ENCODE measurements at places on chromosomes 7 and 10. TPM values are rescaled to one million over a fixed set of nuclear protein-coding genes. Genes with fewer than 3 reads are reported as not detected.

- no peaks in the 10 kb centered on the region for H3K27me3 ChIP-seq
- no peaks in the 10 kb centered on the region for H3K36me3 ChIP-seq
- H3K27ac ChIP-seq = no peak overlapping the region
- H3K4me1 ChIP-seq = no peaks in the 10 kb centered on the region
Observed at GRCh38 chr7:66824041-66824440, 83.5 kb downstream of the RABGEF1 start.

- no peaks in the 10 kb centered on the region for H3K27me3 ChIP-seq
- H3K4me1 ChIP-seq = no peaks in the 10 kb centered on the region
- DNase-seq = no peak
- H3K27ac ChIP-seq = no peak overlapping the region
- H3K4me3 ChIP-seq = no peak overlapping the region
- H3K36me3 ChIP-seq = no peaks in the 10 kb centered on the region
Observed at GRCh38 chr7:69819333-69819705, 221.0 kb downstream of the AUTS2 start.

GRCh38 chr7:96225251-96225650 lies 96.6 kb downstream of the SLC25A13 start:
- no peak overlapping the region for H3K4me3 ChIP-seq
- no peaks in the 10 kb centered on the region for H3K4me1 ChIP-seq
- peaks cover 4% of the 10 kb centered on the region for H3K36me3 ChIP-seq
- H3K27me3 ChIP-seq = no peaks in the 10 kb centered on the region
- no peak for DNase-seq
- no peak overlapping the region for H3K27ac ChIP-seq

FOXI2 gene
- not detected for total RNA-seq

GRCh38 chr10:21030091-21030490 lies 133.0 kb upstream of the NEBL start:
- no peaks in the 10 kb centered on the region for H3K36me3 ChIP-seq
- no peak overlapping the region for H3K4me3 ChIP-seq
- no peak overlapping the region for H3K27ac ChIP-seq
- no peak for DNase-seq

GNGT1 gene
- total RNA-seq = not detected

PRRT4 gene
- total RNA-seq = not detected

FRG2B gene
- total RNA-seq = not detected

SLC39A12 gene
- total RNA-seq = 0.05 TPM

DNA sequence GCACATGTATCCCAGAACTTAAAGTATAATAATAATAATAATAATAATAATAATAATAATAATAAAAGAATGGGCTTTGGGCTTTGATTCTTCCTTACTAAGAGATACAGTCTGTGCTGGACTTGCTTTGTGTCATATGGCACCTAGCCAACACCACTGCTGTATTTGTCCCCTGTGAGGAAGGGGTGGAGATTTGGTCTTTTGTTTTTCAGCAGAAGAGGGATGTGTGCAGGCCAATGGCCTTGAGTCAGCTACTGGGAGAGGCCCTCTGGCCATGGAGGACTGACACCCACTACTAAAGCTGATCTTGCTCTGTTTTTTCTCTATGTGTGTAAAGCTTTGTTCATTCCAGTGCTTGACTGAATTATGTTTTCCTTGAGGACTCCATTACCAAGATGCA lies 573.0 kb upstream of the PCDH15 start:
- DNase-seq = no peak
- H3K4me1 ChIP-seq = no peaks in the 10 kb centered on the region
- no peak overlapping the region for H3K27ac ChIP-seq
- no peak overlapping the region for H3K4me3 ChIP-seq

DNA sequence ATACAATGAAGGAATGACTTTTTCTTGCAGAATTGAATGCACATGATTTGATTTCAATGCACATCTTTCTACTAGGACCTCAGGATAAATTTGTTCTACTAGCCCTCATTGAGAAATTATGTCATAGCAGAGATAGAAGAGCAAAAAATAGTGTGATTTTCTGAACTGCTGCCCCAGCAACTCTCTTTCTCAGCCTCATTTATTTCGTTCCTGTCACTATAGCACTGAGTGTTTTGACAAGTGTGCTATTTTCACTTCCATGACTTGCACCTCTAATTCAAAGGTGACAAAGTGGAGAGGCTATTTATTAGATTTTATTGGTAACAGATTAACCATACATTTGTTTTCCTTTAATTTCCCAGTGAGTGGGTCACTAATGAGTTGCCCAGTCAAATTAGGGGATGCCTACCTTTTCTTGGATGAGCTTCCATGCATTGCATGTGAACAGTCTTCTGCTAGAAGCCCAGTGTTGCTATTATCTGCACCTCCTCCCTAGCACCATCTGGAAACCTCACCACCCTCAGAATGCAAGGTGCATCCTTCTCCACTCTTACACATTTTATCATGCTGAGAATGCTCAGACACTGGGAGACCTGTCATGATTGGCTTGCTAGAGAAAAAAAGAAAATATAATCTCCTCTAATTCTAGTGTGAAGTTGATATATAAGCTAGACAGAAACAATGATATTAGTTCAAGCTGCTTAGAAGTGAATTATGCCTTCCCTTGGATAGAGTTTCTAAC lies 119.6 kb upstream of the CTTNBP2 start:
- H3K4me1 ChIP-seq = no peaks in the 10 kb centered on the region
- H3K36me3 ChIP-seq = no peaks in the 10 kb centered on the region
- no peak overlapping the region for H3K27ac ChIP-seq
- H3K4me3 ChIP-seq = no peak overlapping the region
- H3K27me3 ChIP-seq = no peaks in the 10 kb centered on the region
- DNase-seq = no peak

DNA sequence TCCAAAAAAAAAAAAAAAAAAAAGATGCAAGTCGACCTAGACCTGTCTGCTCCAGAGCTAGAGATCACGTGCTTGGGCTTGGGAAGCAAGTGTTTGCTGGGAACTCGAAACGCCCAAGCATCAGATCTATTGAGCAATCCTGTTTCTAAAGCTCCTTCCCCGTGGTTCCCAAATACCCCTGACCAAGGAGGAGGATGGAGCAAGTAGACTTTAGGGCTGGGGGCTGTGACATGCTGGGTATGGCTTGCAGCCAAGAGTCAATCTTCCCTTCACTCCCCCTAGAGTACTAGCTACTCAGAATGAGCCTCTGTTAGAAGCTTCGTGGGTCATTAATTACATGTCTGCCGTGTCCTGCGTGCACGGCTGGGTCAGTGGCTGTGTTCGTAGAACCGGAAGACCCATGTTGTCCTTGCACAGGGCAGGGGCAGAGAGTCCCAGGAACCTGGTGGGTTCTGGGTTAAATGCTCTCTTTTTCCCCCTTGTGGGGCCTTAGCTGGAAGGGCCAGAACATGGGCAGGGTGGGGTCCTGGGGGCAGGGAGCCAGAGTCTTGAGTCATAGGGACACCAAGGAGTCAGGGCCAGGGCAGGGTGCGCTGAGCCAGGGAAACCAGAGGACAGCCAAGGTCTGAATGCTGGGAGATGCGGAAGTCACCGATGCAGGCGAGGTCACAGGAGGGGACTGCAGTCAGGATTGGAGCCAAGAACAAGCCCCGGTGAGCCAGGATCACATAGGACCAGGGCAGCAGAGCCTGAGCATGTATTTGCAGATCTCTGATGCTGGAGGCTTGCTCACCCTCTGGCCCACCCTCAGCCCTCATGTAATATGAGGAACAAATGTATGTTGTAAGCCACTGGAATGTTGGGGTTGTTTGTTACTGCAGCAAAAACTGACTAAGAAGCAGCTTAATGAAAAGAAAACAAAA lies 34.6 kb upstream of the TPST1 start:
- no peaks in the 10 kb centered on the region for H3K36me3 ChIP-seq
- no peak for DNase-seq
- no peak overlapping the region for H3K4me3 ChIP-seq
- H3K27me3 ChIP-seq = no peaks in the 10 kb centered on the region
- no peak overlapping the region for H3K27ac ChIP-seq
- no peaks in the 10 kb centered on the region for H3K4me1 ChIP-seq

GRCh38 chr10:5806745-5807144 lies 6.5 kb downstream of the GDI2 start:
- H3K4me3 ChIP-seq = no peak overlapping the region
- H3K27ac ChIP-seq = no peak overlapping the region
- H3K36me3 ChIP-seq = no peaks in the 10 kb centered on the region
- H3K27me3 ChIP-seq = no peaks in the 10 kb centered on the region

GRCh38 chr10:112732277-112732921 lies 217.6 kb upstream of the TCF7L2 start:
- no peak for DNase-seq
- H3K27ac ChIP-seq = no peak overlapping the region
- H3K27me3 ChIP-seq = no peaks in the 10 kb centered on the region
- no peak overlapping the region for H3K4me3 ChIP-seq
- H3K36me3 ChIP-seq = no peaks in the 10 kb centered on the region

DNA sequence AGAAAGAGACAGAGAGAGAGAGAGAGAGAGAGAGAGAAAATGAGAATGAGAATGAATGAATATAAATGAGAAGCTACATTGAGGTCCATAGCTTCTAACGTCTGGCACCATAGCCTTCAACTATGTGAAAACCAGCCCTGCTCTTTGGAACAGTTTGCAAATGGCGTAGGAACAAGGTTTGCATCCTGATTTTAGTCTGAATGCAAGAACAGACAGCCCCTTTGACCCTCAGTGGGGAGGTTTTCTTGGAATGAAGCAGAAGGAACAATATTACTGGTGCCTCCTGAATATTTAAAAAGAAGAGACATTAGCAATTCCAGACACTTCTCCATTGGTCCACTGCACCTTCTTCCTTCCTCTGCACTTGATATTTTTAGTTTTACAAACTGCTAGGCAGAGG lies 23.0 kb downstream of the LHPP start:
- H3K4me1 ChIP-seq = no peaks in the 10 kb centered on the region
- no peaks in the 10 kb centered on the region for H3K27me3 ChIP-seq
- DNase-seq = no peak

GRCh38 chr7:91233212-91233611 lies 31.0 kb upstream of the FZD1 start:
- H3K4me1 ChIP-seq = no peaks in the 10 kb centered on the region
- no peak overlapping the region for H3K4me3 ChIP-seq
- H3K36me3 ChIP-seq = no peaks in the 10 kb centered on the region
- no peak for DNase-seq
- H3K27me3 ChIP-seq = no peaks in the 10 kb centered on the region

GRCh38 chr7:131027287-131027773 lies 293.3 kb upstream of the KLF14 start:
- H3K4me1 ChIP-seq = peaks cover 6% of the 10 kb centered on the region
- H3K27me3 ChIP-seq = no peaks in the 10 kb centered on the region
- H3K36me3 ChIP-seq = no peaks in the 10 kb centered on the region
- DNase-seq = no peak

DNA sequence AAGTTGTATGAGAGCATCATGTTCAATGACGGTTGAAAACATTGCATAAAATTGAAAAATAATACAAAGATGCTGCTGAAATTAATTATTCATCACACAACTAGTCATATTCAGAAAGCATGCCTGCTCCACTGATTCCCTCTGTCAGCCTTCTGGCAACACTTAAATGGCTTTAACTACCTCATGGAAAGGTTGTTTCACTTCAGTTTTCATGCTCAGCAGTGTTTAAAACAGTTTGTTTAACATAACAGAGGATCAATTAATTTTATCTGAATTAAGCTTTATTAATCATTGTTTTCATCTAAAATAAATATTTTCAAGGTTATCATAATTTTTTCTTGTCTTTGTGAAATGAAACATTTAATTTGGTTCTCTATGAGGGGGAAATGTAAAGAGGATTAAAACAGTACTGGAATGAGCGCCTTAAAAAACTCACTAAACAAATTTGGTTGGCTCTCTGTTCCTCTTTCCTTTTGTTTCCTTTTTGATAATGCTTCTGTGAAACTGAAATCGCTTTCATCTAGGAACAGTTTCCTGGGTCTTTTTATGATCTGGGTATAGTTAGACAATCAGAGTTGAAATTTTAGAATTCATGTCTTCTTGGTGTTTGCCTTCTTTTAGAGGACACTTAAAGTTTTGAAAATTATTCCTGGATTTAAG lies 427.4 kb downstream of the SH2D4B start:
- DNase-seq = no peak
- no peak overlapping the region for H3K27ac ChIP-seq
- H3K36me3 ChIP-seq = no peaks in the 10 kb centered on the region
- no peaks in the 10 kb centered on the region for H3K4me1 ChIP-seq
- no peaks in the 10 kb centered on the region for H3K27me3 ChIP-seq
- no peak overlapping the region for H3K4me3 ChIP-seq

TBXAS1 gene
- 22.4 TPM for total RNA-seq

GRCh38 chr10:5498791-5499492 lies 428 bp downstream of the CALML5 start:
- no peaks in the 10 kb centered on the region for H3K36me3 ChIP-seq
- H3K27ac ChIP-seq = no peak overlapping the region
- no peak for DNase-seq
- no peak overlapping the region for H3K4me3 ChIP-seq
- no peaks in the 10 kb centered on the region for H3K27me3 ChIP-seq

PLPP4 gene
- total RNA-seq = 0.75 TPM

DNA sequence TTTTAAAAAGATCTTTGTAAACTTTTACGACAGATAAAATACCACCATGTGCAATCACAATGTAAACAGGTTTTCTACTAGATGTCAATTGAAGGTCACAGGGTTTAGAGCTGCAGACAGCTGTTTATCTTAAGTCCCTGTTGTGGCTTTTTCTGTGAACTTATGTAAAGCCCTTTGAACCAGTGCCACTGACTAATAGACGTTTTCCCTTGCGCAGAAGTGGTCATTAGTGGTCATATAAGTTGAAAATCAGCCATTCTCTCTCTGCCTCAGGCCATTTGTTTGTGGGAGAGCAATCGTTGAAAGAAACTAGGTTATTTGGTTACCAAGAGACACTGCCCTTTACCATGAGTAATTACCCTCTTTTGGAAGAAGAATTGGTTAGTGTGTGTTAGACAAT lies 23.9 kb downstream of the CACNB2 start:
- DNase-seq = no peak
- no peaks in the 10 kb centered on the region for H3K4me1 ChIP-seq
- H3K27ac ChIP-seq = no peak overlapping the region
- H3K4me3 ChIP-seq = no peak overlapping the region
- H3K27me3 ChIP-seq = peaks cover 7% of the 10 kb centered on the region

DNA sequence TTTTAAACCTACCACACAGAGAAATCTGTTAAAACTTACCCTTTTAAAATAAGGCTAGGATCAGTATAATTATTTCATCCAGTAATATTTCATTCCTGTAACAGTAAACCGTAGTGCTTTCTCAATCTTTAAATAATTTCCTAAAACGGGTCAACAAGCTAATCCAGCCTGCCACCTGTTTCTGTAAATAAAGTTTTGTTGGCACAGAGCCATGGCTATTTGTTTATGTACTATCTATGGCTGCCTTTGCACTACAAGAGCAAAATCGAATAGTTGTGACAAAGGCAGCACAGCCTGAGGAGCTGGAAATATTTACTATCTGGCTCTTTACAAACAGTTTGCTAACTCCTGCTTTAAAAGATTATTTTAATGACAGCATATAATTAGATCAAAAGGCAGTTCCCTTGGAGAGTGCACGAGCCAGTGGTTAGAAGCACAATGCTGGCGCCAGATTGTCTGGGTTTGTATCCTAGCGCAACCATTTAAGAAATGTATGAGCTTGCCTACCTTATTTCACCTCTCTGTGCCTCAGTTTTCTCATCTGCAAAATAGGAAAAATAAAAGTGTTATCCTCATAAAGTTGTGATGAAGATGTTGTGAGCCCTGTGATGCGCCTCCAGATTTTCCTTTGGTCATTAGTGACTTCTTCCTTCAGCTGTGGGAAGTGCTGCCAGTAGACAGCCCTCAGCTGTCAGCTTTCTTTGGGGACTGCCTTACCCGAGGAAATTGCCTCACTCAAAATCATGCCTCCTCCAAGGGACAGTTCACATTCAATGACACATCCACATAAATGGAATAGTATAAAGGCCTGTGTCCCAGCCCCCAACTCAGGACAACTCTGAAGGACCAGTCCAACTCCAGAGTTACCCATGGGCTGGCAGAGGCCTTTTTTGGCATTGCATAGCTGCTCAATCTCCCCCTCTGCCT lies 11.8 kb upstream of the MIOS start:
- peaks cover 25% of the 10 kb centered on the region for H3K4me1 ChIP-seq
- no peak for DNase-seq
- no peaks in the 10 kb centered on the region for H3K27me3 ChIP-seq
- no peak overlapping the region for H3K4me3 ChIP-seq

OPN4 gene
- total RNA-seq = not detected

Data from liver (tissue), 10 donors.